Glomerular endothelial cell (primary cell): ENCODE measurements at places on chromosomes 3 and 15. TPM values are rescaled to one million over a fixed set of nuclear protein-coding genes. Genes with fewer than 3 reads are reported as not detected.

CD200 gene
- total RNA-seq, result 0.92 and 9.9 TPM in 2 replicates

SRGAP3 gene
- 0.05 and 0.76 TPM in 2 replicates for total RNA-seq

GOLGA8K gene
- total RNA-seq, result 1.5 TPM in 1 of 2 replicates, not detected in the other

FBXO40 gene
- not detected in 2 replicates for total RNA-seq

GRCh38 chr3:197501496-197501878 is 54.3 kb downstream of the BDH1 start:
- no peak for DNase-seq

GRCh38 chr15:78129077-78129750 is 2.0 kb downstream of the CIB2 start:
- DNase-seq, result no peak
